Brain (organoid and tissue), 16 donors: ENCODE measurements at places on chromosomes 7 and 10. TPM values are rescaled to one million over a fixed set of nuclear protein-coding genes. Genes with fewer than 3 reads are reported as not detected.

The CRYGN gene
- 0.70 TPM for polyA plus RNA-seq

The FAM180A gene
- polyA plus RNA-seq: not detected

The ASIC3 gene
- polyA plus RNA-seq: 2.0 TPM

The SYT15B gene
- 0.61 TPM for polyA plus RNA-seq

The WNT2 gene
- 0.24 TPM for polyA plus RNA-seq

The CALML5 gene
- not detected for polyA plus RNA-seq
